ENCODE measurements at places on chromosomes 2 and 18.

- peak; percentile 43 for ATAC-seq
Observed at GRCh38 chr18:54679318-54680149, 88.5 kb downstream of the DYNAP start.

GRCh38 chr2:45300026-45300750, 290.9 kb upstream of the SIX2 start:
- ATAC-seq = no peak

DNA sequence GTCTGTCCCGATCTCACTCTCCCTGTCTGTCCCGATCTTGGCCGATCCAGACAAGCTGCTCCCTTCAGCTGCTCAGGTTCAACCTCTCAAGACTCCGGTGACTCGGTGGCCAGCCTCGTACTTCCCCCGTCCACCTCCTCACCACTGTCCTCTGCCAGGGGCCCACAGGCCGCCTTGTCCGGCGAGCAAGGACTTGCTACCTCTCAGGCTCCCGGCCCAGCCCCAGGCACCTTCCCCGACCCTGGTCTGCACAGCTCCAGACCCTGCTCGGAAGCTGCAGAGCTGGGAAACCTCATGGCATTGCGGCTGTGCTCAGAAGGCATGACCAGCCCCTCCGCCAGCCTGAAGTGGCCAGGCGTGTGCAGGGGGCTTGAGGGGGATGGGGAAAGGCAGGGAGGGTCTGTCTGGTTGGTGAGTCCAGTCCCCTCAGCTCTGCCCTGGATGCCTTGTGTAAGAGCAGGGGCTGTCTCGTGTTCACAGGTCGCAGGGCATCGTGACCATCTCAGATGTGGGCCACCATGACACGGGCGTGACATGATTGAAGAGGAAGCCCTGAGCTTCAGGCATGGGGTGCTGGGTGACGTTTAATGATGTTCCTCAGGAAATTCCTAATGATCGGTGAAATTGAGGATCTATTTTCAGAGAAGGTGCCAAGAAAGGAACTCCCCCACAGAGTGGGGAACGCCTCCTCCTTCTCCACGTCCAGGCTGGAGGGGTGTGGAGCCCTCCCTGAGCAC, 121.2 kb upstream of the CTDP1 start:
- ATAC-seq = no peak

GRCh38 chr2:40367032-40367431, 84.9 kb downstream of the SLC8A1 start:
- no peak for ATAC-seq

- ATAC-seq = no peak
Observed at GRCh38 chr2:119711352-119711751, 32.4 kb downstream of the TMEM177 start.

DNA sequence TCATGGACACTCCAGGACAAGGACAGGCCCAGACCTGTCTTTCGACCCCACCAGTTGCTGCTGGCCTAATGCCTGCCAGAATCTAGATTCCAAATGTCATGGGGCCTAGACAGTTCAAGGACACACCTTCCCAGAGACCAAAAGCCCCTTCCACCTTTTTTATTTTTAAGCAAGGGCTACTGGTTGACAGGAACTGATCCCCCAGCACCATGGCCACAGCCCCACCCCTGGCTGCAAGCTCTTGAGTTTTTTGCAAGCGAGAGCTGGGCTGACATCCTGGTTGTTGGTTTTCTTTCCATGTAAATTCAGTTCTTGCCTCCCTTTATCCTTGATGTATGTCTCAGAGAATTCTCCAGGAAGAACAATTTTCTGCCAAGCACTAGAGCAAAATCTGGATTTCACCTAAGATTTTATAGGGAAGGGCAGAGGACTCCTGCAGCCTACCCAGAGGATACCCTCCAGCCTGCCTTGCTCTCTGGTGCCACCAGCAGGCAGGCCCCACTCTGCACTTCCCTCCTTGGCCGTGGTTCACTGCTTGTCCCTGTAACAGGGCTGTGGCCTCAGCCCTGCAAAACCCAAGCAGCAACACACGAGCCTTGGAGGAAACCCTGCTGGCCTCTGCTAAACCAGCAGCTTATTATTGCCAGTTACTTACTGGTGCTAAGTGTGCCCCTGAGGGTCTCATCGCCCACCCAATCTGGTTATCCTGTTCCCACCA, 97.7 kb downstream of the TWIST2 start:
- ATAC-seq = no peak

GRCh38 chr2:133676392-133677130, 108.3 kb upstream of the NCKAP5 start:
- ATAC-seq = no peak

GRCh38 chr2:101751276-101751815, 53.8 kb downstream of the MAP4K4 start:
- ATAC-seq = no peak

GRCh38 chr2:235599596-235600338, 105.9 kb downstream of the AGAP1 start:
- ATAC-seq = no peak

GRCh38 chr2:239862613-239863012, 162.5 kb downstream of the NDUFA10 start:
- ATAC-seq = no peak

GRCh38 chr2:50707196-50707595, 324.7 kb downstream of the NRXN1 start:
- no peak for ATAC-seq

- peak; percentile 55 for ATAC-seq
Observed at GRCh38 chr18:32714571-32715148, 58.2 kb downstream of the KLHL14 start.

- ATAC-seq = no peak
Observed at GRCh38 chr2:37100054-37100453, 15.7 kb downstream of the GPATCH11 start.

DNA sequence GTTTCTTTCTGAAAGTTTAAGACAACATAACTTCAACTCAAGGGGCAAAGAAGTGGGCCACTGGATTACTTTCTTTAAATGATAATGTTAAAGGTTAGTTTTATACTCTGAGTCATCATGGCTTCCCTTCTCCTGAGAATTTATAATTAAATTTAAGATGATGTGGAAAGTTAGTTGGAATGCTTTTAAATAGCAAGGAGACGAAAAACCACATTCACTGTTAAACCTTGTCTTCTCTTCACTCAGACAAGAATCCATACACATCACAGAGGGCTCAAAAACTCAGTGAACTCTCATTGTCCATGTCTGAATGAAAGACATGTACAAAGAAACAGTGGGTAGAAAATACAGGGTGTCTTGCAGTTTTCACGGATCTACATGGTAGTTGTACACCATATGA, 65.6 kb downstream of the COL5A2 start:
- no peak for ATAC-seq

- no peak for ATAC-seq
Observed at GRCh38 chr2:10989151-10989550, 77.4 kb downstream of the KCNF1 start.

DNA sequence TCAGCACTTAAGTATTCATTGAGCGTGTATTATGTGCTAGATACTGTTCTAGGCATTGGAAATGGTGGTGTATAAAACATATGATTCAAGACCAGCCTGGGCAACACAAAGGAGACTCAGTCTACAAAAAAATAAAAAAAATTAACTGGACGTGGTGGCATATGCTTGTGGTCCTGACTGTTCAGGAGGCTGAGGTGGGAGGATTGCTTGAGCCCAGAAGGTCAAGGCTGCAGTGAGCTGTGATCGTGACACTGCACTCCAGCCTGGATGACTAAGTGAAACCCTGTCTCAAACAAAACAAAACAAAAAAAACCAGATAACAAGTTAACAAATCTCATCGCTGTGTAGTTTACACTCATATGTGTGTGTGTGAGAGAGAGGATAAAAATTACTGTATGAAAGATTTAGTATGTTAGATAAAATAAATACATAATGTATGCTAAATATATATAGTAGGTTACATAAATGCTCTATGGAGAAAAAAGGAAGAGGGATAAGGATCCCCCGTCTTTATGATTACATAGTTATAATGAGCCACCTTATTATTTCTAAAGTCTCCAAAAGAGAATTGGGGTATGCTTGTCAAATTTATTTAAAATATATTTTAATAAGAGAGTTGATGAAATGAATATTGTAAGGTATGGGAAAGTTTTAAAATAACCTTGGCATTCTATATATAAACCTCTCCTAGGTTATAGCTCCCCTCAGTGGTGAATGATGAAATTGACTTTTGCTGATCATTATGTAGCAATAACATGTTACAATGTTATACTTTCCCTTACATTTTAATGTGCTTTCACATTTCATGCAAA, 69.2 kb downstream of the EHBP1 start:
- peak; percentile 43 for ATAC-seq

DNA sequence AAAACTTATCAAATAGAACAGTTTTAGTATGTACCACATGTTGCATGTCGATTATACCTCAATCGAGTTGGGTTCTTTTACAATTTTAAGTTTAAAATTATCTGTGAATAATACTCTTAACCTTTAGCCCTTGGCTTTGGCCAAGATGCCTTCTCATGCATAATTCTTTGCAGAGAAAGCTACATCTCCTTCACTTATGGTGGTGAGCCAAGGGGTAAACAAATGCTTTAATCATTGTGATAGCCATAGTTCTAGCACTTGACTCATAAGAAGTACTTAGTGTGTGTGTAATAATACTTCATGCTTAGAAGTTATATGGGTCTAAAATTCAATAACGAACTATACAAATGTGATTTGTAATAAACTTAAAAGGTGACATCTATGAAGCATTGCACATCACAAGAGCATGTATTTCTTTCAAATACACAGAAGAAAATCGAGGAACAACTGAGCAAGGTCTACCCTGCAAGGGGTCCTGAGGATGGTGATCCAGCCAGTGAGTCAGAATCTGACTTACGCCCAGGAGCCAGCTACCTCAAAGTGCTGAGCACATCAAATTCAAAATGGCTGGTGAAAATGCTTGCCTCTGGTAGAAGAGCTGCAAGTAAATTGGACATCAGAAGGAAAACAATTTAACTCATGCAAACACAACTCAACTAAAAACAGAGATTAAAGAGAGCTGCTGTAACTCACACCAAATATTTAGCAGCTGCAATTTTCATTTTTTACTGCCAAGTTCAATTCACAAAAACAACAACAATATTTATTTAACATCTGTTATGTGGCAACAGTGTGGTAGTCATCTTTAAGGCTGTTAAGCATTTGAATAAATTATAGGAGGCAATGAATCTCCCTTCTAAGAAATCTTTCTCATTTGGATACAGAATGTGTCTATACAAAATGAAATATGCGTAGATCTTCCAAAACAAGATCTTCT, 23.8 kb upstream of the TTC39C start:
- no peak for ATAC-seq

Data from activated T-helper 17 cell treated with anti-CD3 and anti-CD28 coated beads, Interleukin-2, amount 50 U/mL, for 72 hours (primary cell).